ENCODE measurements at places on chromosomes 3 and 15.

DNA sequence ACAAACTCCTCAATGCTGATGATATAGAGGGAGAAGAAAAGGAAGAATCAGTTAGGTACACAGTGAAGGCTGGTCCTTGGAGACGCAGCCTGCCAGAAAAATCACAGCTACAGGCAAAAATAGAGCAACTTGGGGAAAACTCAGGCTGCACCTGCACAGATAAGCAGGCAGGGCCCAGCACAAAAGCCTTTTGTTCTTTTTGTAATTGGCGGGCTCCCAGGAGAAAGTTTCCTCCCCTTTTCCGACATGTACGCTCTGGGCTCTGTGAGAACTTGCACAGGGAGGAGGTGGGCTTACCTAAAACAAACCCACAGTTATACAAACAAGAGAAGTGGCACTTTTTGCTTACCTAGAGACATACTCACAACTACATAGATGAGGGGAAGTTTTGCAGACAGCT lies 813.4 kb upstream of the EPHA6 start:
- DNase-seq = no peak

DNA sequence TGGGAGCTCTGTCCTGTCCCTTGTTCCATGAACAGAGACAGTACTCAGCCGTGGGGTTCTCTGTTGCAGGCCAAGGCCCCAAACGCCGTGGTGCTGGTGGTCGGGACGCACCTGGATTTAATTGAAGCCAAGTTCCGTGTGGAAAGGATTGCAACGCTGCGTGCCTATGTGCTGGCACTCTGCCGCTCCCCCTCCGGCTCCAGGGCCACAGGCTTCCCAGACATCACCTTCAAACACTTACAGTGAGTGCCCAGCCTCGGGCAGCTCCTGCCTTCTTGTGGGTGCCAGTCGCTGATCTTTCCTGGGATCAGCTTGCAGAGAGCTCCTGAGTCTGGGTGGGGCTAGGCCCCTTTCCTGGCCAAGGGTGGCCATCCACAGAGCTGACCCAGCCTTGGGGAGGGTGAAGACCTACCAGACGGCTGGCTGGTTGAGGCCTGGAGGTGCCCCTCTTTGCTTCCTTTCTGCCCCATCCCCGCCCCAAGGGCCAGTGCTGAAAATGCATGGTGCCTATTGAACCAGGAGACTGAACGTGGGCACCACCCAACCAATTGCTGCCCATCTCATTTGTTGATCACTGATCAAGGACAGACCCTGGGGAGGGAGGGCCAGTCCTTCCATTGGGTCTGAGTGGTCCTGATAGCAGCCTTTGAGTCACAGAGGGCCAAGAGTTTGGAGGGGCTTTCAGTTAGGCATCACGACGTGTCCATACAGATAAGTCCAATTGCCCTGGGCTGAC lies 106.9 kb downstream of the LRRK1 start:
- DNase-seq = no peak

DNA sequence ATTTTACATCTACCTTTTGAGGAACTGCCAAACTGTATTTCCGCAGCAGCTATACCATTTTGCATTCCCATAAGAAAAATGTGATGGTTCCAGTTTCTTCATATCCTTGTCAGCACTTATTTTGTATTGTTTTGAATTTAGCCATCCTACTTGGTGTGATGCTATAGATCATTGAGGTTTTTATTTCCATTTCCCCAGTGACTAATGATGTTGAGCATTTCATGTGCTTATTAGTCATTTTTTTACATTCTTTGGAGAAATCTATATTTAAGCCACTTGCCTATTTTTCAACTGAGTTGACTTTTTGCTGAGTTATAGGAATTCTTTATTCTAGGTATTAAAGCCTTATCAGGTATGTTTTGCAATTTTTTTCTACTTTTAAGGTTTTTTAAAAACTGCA lies 347.6 kb upstream of the RARB start:
- no peak for DNase-seq

DNA sequence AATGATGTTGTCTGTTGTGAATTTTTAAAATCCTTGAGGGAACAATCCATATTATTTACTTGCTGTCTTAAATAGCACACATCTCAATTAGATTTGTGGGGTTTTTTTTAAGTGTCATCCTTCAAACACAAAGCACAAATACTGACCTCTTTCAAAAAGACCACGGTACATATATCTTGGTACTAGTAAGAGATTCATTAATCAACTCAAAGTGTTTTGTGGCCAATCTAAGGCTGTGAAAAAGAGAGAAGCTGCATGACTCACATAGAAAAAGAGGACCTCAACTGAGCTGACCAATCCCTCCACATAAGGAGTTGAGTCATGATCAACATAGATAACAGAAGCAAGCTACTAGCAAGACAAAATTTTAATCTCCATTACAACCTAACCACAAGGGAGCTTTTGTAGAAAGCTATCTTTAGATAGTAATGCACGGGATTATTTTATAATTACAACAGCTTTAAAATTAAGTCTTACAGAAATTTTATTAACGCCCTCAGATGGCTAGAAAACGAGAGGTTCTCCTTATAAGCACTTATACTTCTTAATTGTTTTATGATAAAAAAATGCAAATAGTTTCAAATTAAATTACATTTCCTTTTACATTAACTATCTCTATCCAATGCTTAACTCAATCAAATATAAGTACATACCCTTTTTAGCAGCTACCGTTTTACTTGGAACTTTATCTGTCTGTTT lies 60.5 kb downstream of the TOP2B start:
- DNase-seq = no peak

DNA sequence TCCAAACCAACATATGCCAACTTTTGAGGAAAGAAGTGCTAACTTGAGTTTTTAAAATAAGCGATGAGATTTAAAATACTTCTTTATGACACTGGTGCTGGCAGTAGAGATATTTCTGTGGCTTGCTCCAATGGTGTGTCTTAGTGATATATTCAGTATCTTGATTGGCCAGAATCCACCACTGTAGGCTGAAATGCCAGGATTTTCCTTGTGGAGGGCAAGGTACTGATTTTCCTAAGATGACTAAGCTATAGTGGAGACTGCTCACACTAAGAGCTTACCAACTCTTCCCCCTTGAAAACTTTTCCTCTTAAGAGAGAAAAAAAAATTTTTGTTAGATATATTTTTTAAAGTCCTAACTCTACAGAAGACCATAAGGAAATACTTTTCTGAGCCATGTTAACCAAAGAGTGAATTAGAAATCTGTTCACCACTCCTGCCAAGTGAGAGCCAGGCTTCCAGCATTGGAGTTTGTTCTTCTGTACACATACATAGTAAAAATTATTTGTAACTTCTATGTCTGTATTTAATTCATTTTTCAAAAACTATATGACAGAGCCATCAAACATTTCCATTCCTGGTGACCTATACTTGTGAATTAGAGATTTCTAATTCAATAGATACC lies 109.1 kb downstream of the PPP2R3A start:
- no peak for DNase-seq

DNA sequence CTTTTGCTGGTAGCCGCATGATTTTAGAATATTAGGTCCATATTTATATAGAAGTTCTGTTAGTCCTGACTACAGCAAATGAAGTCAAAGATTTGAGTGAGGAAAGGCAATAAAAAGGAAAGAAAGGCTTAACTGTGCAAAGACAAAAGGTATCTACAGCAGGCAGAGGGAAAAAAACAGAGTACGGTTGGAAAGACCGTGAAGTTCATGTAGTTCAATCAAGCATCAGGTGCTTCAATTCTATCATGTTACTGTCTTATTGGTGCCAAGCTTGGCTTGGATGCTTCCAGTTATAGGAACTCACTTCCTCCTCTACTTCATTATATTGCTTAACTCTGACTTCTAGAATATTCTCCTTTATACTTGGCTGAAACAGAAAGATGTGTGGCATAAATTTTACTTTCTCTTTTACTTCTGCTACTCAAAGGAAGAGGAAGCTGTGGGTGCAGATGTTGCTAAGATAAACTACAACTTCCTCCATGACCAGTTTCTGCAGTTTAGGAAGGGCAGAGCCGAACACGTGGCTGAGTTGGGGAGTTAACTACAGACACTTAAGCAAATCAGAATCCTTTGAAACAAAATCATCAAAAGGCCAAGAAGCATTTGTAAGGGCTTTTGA lies 72.6 kb upstream of the ZBED2 start:
- DNase-seq = peak; percentile 58

GRCh38 chr3:158095111-158095813 lies 11.0 kb downstream of the SHOX2 start:
- no peak for DNase-seq

DNA sequence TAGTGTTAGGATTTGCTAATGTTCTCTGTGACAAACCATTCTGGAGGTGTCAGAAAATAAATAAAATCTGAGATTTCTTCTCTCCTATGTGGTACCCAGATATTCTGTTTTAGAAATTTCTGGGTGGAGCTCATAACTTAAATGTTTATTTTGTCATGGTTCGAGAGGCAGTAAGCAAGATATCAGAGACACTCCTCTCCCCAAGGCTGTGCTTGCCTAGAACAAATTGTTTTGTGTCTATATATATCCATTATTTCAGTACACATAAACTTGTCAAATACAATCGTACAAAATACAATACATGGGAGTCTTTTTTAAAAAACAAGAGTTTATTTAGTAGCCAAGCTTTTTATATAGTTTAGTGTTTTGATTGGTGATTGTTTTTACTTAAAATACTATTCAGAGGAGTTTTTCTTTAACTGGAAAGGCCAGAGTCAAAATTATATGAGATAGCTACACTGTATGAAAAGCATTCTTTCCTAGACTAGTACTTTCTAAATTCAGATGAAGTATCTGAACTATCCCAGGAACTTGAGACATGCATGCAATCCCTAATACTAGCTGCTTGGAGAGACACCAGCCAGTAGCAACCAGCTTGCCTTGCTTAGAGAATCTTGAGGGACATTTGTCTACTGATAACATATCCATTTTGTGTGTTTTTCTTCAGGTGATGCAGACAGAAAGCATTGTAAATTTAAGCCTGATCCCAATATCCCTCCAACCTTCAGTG lies 4.7 kb downstream of the EXOG start:
- no peak for DNase-seq

- DNase-seq = no peak
Measured at GRCh38 chr15:33722005-33722672, 246.2 kb upstream of the CHRM5 start.

DNA sequence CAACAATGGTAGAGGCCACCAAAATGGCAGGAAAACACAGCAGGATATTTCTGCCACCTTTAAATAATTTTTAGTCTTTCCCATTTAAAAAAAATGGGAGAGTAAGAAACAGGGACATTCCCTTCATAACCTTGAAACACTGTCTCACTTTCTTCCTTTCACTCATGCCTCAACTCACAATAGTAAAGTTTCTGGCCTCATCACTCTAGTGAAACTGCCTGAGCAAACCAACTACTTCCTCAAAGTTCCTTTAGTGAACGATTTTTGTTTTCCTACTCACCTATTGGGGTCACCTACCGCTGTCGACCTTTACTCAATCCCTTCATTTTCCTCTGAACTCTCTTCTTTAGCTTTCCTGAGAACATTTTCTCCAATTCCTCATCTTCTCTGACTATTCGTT lies 33.0 kb downstream of the SHC4 start:
- DNase-seq = no peak

GRCh38 chr3:149026718-149027117 lies 35.4 kb downstream of the GYG1 start:
- no peak for DNase-seq

GRCh38 chr15:97712530-97712929 lies 248.0 kb upstream of the ARRDC4 start:
- no peak for DNase-seq

DNA sequence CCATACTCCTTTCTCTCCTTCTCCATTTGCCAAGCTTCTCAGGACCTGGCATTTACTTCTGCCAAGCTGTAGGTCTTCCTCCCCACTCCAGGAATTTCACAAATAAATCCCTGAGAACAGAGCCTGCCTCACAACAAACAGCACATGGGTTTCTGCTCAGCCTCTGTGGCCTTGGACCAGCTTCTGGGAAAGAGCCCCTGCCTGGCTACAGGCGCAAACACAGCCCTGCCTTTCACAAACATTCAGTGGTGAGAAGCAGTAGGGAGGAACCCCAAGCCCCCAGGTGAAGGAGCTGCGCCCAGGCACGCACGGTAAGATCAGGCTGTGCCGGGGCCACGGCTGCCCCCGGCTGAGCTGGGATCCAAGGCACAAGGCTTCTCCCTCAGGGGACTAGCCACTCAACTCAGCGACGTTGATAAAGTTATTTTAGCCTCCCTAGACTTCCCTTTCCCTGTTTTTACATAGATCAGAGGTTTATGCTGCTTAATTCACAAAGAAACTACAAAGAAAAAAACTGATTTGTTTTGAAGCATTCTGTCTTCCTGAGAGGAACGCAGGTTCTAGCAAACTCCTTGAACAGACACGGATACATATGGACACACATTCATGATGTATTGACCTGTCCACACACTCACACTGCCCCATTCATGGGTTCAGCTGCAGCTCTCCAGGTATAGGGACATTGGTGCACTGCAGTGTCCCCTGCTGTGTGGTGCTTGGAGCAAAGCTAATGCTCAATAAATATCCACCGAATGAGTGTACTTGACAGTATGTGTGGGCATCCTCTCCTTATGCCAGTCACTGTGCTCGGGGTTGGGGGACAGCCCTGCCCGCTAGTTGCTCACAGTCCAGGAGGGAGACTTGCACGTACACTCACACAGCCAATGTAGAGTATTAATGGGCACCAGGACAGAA lies 25.4 kb downstream of the HES1 start:
- no peak for DNase-seq

DNA sequence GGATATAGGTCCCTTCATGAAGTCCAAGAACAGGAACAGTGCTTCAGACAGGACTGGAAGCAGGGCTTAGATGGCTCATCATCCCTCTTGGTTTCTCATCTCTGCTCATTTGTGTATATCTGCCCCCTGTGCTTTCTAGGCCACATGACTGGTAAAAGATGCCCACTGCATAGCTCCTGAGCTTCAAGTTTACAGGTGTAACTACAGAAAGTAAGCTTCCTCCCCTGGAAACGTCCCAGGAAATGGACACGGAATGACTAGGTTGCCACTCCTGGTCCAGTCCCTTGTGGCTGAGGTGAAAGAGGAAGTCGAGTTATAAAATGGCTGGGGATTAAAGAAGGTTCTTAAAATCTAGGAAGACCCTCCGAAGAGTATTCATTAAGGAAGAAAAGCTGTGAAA lies 32.5 kb downstream of the MYO5A start:
- no peak for DNase-seq

GRCh38 chr15:91559066-91559465 lies 294.4 kb upstream of the SLCO3A1 start:
- no peak for DNase-seq
